ENCODE measurements at places on chromosomes 6 and 20.

GRCh38 chr20:59728722-59729430 lies 124.5 kb downstream of the PHACTR3 start:
- no peak for DNase-seq

- no peak for DNase-seq
Measured at GRCh38 chr20:61308477-61308774, 56.4 kb downstream of the CDH4 start.

GRCh38 chr6:129494586-129494985 lies 215.4 kb downstream of the ARHGAP18 start:
- DNase-seq = no peak

DNA sequence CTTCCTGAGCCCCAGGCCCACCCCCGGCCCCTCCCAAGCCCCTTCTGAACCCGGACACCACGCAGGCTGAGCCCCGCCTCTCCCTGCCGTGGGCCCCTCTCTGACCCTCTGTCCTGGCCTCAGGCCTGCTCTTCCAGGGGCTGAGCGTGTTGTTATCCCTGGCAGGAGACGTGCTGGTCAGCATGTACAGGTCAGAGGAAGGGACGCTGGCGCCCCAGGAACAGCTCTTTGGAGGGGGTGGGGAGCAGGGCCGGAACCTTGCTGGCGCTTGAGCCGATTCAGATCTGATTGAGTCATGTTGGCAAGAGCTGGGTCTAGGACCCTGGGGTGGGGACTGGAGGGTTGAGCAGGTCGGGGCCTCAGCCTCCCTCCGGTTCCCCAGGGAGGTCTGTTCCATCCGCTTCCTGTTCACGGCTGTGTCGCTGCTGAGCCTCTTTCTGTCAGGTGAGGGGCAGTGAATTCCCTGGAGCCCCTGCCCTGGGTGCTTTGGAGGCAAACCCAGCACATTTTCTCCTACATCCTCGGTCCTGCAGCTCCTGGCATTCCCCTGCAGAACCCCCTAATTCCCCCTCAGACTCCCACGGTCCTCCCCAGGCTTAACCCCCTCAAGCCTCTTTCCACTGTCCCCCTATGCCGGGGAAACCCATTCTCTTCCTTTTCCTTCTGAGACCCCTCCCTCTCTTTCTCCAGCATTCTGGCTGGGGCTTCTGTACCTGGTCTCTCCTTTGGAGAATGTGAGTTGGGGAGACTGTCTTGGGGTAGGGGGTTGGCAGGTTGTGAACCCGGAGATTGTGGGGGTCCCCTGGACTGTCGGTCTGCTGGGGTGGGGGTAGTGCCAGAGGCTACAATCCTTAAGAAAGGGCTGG lies 2.0 kb downstream of the SPAG4 start:
- no peak for DNase-seq

Measured in stimulated activated CD4-positive, alpha-beta T cell treated with anti-CD3 and anti-CD28 coated beads, Interleukin-1b, Interleukin-23, amount 100 ng/mL, for 1 hour (primary cell).